NCI-H748 treated with DMSO at 0.1 percent for 48 hours (cell line): ENCODE measurements at places on chromosomes 3 and 15.

DNA sequence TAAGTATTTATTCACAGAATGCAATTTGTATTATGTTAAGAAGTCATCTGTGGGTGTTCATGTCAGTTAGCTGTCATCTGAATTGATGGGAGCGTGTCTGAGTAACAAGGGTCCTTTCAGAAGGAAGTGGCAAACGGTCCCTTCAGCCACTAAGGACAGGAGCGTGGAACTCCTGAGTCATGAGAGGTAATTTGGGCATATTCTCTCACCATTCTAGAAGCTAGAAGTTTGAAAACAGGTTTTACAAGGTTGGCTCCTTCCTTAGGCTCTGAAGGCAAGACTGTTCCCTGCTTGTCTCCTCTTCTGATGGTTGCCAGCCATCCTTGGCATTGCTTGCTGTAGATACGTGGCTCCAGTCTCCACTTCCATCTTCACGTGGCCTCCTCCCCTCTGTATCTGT lies 19.7 kb downstream of the ABHD2 start:
- no peak for DNase-seq

GRCh38 chr15:75023872-75024636 lies 664 bp downstream of the PPCDC start:
- DNase-seq = no peak

GRCh38 chr3:42743204-42743995 lies 29.7 kb downstream of the CCDC13 start:
- DNase-seq = no peak

DNA sequence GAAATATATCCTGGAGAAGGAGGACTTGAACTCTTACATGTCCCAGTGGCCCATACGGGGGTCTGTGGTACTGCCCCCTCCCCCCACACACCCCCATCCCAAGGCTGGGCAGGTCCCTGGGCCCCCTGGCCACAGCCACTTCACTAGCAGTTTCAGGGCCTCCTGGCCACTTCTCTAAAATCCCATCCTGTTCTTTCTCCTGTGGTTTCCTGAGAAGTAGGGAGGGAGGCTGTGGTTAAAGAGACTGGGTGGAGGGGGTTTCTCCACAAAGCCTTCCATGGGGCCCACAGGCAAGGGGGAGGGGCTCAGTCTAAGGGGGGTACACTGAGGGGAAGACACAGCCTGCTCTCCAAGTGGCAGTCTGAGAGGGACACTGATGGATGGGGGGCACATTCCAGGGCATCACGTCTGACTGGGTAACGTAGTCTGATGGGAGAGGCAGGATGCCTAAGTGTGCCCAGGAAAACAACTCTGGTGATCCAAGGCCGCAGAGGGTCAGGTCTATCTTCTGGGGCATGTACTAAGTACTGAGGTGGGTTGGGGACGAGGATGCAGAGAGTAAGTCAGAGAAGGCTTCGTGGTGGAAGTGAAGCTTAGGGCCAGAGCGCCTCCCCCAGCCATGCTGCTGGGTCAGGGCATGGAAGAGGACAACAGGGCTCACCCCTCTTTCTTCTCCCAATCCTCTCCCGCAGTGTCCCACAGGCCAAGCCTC lies 48.0 kb upstream of the C15orf39 start:
- no peak for DNase-seq

DNA sequence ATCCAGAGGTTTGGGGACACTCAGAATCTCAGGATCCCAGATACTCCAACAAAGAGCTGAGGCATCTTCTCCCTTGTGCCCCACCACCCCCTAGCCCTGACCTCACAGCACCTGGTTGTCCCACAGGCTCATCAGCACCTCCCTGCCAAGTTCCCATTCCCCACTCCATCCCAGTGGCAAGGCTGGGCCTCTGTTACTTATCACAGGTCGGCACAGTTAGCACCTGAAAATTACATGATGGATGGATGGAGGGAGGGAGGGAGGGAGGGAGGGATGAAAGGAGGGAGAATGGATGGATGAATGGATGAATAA lies 12.8 kb downstream of the MYL3 start:
- DNase-seq = no peak

- DNase-seq = no peak
Observed at GRCh38 chr3:107425033-107425432, 47.8 kb downstream of the CCDC54 start.

DNA sequence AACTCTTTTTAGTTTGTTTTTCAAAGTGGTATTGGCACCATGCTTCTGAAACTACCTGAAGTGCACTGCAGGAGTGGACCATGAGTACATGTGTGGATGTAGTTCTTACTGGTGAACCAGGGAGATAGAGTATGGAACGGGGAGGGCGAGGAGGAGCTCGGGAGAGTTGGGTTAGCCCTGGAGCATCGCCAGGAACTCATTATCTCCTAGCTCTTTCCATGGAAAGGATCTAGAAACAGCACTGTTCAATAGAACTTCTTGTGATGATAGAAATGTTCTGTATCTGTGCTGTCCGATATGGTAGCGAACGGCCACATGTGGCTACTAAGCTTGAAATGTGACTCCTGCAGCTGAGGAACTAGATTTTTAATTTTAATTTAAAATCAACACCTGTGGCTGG lies 47.3 kb downstream of the VGLL4 start:
- DNase-seq = no peak

- no peak for DNase-seq
Observed at GRCh38 chr3:187334904-187335303, 33.3 kb upstream of the RTP4 start.

- DNase-seq = no peak
Observed at GRCh38 chr3:139135657-139136056, 91.0 kb upstream of the PRR23C start.
